ENCODE measurements at places on chromosomes 1 and 21.

DNA sequence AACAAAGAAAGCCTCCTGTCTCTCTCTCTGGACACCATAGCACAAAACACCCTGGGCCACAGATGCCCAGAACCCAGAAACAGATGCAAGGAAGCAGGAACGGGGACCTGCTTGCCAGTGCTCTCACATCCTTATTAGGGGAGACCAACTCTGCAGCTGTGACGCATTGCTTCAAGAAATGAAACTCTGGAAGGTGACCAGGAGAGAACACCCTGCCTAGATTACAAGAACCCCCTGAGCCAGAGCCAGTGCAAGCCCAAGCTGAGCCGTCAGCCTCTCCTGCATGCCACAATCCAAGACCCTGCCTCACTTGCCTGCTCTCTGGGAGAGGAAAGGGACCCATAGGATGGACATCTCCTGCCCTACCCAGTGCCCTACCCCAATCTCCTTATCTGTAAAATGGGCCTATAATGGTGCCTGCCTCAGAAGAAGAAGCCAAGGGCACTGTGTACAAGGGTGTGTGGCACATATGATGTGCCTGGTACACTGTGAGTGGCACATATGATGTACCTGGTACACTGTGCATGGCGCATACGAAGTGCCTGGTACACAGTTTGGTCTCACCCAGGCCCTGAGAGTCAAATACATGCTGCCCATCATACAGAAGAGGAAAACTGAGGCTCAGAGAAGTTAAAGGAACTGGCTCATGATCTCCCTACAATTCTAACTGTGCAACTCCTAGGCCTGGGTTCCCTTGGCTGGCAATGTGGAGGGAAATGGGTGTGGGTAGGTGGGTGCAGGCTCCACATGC lies 16.8 kb upstream of the FAM131C start:
- peak; percentile 13 for DNase-seq

- DNase-seq, result peak; percentile 85
Observed at GRCh38 chr21:46661211-46661625, 25.7 kb downstream of the PRMT2 start.

DNA sequence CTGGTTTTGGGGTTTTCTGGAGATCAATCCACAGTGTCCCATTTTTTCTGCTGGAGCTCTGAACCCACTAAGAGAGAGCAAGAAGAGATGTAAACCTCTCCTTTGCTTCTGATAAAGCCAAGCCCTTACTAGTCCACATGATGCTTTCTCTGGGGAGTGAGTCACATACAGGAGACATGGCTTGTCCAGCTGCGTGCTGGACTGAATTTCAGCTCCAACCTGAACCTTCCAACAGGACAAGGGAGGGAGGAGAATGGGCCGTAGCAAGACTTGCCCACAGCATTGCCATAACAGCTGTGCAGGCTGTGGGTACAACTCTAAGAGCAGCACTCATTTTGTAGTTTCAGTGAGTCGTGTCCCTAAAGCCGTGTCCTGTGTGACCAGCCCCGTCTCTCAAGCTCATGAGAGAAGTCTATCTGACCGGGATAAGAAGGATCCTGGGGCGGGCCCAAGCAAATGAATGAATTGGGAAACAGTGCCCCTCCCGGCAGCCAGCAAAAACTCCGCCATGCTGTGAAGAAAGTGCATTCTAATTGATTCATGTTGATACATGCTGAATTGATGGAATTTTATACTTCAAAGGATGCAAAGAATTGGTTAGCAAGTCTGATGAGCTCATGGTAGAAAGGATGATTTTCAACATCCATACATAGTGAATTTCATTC lies 195.2 kb downstream of the GABPA start:
- DNase-seq, result no peak

GRCh38 chr1:20099533-20099932 lies 19.8 kb downstream of the PLA2G2D start:
- DNase-seq, result no peak

- DNase-seq, result no peak
Observed at GRCh38 chr1:168453056-168453455, 90.7 kb downstream of the XCL2 start.

DNA sequence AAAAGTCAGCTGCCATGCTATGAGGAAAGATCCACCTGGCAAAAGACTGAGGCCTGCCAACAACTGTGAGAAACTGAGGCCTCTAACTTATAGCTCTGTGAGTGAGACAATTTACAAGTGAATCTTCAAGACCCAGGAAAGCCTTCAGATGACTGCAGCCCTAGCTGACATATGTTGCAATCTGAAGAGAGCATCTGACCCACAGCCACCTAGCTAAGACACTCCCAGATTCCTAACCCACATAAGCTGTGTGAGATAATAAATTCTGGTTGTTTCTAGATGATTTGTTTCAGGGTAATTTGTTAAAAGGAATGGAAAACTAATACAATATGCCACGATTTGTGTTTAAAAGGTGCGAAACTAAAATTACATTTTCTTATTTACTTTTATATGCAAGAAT lies 55.1 kb downstream of the HFM1 start:
- DNase-seq, result no peak

GRCh38 chr21:27154451-27155129 lies 187.7 kb upstream of the ADAMTS5 start:
- DNase-seq, result no peak

GRCh38 chr1:204292740-204293139 lies 67.0 kb downstream of the PLEKHA6 start:
- peak; percentile 32 for DNase-seq

DNA sequence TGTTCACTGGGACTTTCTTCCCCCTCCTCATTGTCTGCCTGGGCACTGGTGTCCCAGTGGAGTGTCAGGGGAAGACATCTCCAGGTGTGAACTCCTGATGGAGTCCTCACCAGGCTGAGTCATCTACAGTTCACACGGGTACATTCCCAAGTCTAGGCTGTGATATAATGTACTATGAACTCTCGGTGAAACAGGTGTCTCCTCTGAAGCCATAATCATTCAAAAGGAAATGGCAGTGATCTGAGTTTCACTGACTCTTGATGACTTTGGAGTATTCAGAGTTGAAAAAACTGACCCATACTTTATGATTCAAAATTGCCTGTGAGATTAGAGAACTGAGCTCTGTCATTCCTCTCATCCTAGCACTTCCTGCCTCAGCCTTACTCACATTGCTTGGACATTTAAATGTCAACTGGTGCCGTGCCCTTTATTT lies 9.1 kb downstream of the LAMC2 start:
- DNase-seq, result no peak

DNA sequence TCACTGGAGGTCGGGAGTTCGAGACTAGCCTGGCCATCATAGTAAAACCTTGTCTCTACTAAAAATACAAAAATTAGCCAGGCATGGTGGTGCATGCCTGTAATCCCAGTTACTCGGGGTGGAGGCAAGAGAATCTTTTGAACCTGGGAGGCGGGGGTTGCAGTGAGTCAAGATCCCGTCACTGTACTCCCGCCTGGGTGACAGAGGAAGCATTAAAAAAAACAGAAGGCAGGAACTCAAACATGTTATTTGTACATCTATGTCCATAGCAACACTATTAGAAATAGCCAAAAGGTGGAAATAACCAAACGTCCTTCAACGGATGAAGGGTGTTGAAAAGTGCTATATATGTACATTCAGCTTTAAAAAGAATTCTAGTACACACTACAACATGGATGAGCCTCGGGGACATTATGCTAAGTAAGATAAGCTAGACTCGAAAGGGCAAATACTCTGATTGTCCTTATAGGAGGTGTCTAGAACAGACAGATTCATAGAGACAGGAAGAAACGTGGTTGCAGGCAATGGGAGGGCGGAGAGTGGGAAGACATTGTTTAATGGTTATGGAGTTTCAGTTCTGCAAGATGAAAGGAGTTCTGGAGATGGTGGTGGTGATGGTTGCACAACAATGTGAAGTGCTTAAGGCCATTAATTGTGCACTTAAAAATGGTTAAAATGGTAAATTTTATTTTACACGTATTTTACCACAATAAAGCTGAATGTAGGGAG lies 19.2 kb downstream of the NLRP3 start:
- no peak for DNase-seq

DNA sequence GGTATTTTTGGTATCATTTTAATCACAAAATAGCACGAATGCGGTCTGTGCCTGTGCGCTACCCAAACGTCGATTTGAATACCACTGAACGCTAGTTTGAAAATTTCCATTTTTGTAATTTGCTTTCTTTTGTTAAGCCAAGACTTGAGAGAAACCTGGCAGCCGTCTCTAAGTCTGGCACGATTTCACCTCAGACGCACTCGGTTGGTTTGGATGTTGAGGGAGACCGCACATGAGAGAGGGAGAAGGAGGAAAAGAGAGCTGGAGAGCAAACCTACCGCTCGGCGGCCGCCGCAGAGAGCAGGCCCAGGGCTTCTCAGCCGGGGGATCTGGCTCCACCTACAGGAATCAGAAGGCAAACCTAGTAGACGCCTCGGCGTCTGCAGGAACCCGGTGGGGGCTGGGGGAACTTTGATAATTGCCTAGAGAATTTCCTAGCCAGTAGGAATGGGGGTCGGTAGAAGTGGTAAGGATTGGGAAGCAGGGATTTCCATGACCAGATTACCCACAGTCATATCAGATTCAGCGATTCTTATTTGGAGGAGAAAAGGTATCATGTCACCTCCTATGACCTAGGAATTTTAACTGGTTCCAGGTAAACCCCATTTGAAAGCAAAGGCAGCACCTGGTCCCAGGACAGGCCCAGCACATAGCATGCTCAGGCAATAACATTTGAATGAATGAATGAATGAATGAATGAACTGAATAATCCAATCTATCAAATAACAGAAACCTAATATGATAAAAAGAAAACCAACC lies 83.2 kb downstream of the TM2D1 start:
- peak; percentile 61 for DNase-seq

DNA sequence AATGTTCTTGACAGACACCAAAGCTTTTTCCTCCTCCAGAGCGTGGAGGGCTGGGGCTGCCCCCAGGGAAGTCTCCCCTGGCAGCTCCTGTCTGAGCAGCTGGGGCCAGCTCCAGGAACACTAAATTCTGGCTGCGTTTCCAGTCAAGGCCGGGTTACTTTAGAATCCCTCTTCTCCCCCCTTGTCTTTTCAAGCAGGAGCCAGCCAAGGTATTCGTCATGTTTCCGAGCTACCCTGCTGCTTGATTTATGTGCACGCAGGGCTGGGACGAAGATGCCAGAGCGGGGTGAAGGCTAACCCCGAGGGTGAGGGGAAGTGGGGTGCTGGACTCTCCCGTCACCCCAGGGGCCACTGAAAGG lies 68.1 kb upstream of the ANGPTL1 start:
- DNase-seq, result peak; percentile 85

DNA sequence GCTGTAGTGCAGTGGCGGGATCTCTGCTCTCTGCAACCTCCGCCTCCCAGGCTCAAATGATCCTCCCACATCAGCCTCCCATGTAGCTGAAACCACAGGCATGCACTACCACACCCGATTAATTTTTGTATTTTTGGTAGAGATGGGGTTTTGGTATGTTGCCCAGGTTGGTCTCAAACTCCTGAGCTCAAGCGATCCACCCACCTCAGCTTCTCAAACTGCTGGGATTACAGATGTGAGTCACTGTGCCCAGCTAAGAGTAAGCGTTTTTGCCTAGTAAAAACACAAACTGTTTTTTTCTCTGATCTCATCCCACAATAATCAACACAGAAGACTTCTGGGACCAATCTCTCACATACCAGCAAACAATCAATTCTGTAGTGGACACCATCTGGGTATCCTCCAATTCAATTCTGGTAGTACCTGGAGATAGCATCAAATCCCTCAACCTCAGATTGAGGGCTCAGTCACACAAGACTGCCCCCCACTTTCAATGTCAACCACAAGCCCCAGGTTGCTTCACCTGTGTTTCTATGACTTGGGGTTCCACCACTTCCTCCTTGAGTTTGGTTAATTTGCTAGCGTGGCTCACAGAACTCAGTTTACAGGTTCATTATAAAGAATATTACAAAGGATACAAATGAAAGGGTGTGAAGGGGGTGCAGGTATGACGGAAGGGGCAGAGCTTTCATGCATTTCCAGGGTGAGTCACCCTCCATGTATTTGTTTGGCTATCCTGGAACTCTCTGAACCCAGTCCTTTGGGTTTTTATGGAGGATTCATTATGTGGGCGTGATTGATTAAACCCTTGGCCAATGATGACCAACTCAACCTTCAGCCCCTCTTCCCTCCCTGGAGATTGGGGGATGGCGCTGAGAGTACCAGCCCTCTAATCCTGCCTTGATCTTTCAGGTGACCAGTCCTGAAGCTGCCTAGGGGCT lies 40.0 kb upstream of the RHOU start:
- DNase-seq, result no peak

DNA sequence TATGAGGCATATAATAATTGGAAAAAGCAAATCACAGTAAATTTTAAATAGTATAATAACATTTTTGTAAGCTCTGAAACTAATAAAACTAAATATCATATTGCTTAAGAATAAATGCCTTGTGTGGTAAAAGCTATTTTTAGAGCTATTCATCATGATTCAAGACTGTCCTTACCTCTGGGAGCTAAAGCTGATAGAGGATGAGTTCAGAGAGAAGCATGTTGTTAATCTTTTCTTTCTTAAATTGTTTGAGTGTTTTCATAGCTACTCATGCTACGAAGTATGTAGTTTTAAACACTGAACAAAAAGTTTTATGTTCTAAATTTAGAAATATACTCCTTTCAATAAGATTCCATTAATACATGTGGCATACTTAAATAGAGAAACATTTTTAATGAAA lies 30.5 kb downstream of the IFI16 start:
- peak; percentile 77 for DNase-seq

DNA sequence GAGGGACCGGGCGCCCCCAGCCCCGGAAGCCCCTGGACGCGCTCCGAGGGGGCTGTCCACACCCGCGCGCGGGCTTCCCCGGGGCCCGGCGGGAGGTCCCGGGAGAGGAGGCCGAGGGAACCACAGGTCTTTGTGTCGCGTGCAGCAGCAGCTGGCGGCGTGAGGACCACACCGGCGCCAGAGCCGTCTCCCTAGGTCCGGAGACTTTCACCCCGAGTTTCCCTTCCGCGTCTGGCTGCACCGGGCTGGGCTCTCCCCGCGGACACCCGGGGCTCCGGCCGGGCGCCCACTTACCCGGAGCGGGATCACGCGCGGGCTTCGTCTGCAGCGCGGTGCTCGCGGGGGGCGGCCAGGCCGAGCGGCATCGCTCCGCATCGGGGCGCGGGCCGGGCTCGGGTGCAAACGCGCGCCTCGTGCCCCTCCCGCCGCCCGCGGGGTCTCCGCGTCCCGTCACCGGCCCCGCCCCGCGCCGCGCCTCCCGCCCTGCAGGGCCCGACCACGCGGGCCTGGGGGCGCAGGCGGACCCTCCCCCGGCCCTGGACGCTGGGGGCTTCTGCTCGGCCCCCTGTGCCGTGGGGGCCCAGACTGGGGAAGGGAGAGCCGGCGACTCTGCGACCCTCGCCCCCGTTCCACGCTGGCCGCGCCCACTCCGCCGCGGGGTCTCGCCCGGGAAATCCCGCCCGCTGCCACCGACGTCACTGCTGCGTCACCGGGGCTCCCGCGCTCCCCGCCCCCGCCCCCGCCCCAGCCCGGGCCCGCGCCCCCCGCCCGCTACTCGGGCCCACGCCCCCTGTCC lies at the start of gene GNG4:
GNG4 (minus strand) TSS at position 417 of the 796 bp plus-strand sequence. CDS start 65,946 bp downstream, outside the sequence.
- peak; percentile 4 for DNase-seq

- peak; percentile 59 for DNase-seq
Observed at GRCh38 chr1:178501705-178502329, 5.1 kb upstream of the CLEC20A start.

GRCh38 chr1:77347646-77348045 lies 65.8 kb downstream of the AK5 start:
- peak; percentile 92 for DNase-seq
